ENCODE measurements at places on chromosomes 7 and 10.

DNA sequence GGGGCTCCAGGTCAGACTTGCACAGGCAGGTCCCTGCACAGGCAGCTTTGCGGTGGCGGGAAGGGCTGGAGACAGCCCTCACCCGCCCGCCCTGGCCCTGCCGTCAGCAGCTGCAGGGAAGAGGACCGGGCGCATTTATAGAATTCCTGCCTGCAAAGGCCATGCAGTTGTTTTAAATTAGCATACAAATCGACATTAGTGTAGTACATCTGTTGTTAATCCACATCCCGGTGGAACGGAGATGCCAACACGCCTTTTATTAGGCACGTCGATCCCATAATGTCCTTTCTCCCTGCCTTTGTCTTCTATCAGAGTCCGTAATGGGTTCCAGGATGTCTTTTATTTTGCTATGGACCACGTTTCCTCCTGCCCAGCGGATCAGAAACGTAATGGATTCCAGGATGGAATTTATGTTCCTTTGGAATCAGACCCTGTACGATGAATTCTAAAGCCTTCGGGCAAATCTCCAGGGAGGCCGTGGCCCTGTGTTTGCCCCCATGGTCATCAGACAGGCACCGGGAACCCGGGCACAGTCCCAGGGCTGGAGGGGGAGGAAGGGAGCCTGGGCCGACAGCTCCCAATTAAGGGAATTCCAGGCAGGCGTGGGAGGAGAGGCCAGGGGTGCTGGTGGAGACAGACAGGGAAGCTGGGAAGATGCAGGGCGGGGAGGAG is 123.9 kb downstream of the COL26A1 start:
- no peak for DNase-seq

- DNase-seq = no peak
Measured at GRCh38 chr7:80885757-80886156, 33.1 kb downstream of the SEMA3C start.

- DNase-seq = peak; percentile 83
Measured at GRCh38 chr7:73612598-73613269, 11.6 kb downstream of the MLXIPL start.

GRCh38 chr7:116240024-116240668 is 29.8 kb downstream of the TES start:
- no peak for DNase-seq

DNA sequence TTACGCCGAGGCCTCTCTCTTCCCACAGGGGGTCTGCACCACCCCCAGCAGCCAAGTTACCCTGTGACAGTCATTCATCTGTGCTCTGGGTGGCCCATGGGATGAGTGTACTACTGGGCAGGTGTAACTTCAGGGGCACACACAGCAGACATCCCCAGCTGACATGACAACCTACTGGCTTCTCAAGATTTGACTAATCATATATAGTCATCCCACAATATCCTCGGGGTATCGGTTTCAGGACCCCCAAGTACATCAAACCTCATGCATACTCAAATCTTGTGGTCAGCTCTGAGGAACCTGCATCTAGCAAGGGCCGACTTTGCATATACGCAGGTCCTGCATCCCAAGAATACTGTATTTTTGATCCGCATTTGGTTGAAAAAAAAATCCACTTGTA is 336.9 kb upstream of the C7orf33 start:
- no peak for DNase-seq

DNA sequence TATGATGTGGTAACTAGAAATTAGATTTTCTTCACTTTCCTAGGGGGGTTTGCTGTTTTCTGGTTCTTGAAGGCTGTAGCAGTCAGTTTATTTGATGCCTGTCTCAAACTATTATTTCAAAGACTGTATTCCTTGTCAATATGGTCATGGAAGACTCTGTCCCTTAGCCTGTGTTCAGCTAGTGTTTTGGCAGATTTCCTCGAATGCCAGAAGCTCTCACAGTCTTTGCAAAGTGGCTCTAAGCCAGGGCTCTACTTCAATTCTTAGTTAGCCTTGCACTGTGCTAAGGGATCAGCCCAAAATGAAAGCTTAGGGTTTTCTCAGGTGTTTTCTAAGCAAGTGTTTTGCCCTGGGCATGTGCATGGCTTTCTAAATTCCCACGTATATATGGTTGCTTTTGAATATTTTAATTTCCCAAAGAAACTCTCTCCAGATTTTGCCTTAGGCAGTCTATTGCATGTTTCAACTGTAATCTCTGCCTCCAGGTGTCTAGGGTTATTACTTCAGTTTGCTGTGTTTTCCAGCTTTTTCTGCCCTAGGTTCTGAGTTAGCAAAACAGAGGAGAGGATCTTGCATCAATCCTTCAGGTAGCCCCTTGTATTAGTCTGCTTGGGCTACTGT is 7.2 kb upstream of the C1GALT1 start:
- no peak for DNase-seq

Data from transverse colon (tissue), 4 donors.